ENCODE measurements at places on chromosomes 6 and 20.

- DNase-seq: no peak
Observed at GRCh38 chr6:1107578-1107977, 204.3 kb upstream of the FOXQ1 start.

DNA sequence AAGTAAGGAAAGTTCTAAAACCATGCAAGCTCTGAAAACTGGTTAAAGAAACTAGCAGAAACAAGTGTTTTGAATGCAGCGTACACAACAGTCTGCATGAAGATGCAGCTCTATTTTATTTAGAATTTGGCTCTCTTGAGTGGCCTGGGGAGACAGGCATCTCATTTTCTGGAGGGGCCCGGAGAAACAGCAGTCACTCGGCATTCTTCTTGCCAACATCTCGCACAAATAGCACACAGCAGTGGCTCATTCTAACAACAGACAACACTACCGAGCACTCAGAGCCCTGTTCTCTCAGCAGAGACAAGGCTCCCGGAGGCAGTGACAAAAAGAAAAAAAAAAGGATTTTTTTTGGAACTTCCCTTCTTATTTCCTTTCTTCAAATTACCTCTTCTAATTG is 108.5 kb upstream of the STMND1 start:
- DNase-seq: no peak

DNA sequence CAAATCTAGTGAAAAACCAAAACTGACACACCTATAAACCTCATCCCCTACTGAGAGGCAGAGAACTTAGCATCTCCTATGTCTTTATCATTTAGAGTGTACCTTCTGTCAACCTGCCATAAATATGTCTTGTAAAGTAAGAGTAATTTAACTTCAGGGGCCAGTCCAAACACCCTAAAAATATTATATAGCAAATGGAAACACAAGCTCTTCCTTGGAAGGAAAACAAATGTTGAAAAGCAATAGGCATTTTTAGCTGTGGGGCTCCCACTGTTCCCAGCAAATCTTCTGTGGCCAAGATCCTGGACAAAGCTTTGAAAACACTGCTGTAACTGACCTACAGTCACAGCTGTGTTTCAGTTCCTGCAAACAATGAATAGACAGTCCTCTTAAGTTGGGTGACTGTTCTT is 140.0 kb upstream of the RNF217 start:
- no peak for DNase-seq

- DNase-seq: no peak
Observed at GRCh38 chr6:50289366-50289765, 239.6 kb upstream of the DEFB112 start.

GRCh38 chr20:12728782-12729181 is 280.0 kb upstream of the SPTLC3 start:
- no peak for DNase-seq

DNA sequence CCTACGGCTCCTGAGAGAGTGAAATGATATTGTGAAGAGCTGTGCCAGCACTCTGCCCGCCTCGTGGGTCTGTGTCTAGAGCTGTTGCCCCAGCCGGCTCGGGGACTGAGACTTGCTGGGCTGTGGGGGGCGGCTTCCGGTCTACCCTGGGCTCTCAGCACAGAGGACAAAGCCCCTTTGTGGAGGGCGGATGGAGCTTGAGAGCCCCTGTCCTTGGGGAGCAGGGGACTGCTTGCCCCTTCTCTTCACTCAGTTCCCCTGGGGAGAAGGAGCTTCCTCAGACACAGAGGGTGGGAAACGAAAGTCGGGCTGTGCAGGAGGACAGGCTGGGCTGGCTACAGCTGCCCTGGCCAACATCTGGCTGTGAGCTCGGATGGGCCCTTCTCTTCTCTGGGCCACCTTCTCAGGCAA is 11.0 kb downstream of the SRC start:
- no peak for DNase-seq

DNA sequence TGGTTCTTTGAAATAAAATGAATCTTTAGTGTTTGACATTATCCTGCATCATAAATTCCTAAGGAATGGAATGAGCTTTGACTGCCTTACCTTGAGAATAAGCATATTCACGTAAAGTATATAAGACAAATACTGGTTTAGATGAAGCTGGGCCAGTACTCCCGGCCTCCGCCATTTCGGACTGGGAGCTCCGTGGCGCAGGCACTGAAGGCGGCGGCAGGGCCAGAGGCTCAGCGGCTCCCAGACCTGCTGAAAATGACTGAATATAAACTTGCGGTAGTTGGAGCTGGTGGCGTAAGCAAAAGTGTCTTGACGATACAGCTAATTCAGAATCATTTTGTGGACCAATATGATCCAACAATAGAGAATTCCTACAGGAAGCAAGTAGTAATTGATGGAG is 76.2 kb upstream of the FAM83B start:
- no peak for DNase-seq

- DNase-seq: no peak
Observed at GRCh38 chr6:159727717-159728445, 575 bp downstream of the WTAP start.

DNA sequence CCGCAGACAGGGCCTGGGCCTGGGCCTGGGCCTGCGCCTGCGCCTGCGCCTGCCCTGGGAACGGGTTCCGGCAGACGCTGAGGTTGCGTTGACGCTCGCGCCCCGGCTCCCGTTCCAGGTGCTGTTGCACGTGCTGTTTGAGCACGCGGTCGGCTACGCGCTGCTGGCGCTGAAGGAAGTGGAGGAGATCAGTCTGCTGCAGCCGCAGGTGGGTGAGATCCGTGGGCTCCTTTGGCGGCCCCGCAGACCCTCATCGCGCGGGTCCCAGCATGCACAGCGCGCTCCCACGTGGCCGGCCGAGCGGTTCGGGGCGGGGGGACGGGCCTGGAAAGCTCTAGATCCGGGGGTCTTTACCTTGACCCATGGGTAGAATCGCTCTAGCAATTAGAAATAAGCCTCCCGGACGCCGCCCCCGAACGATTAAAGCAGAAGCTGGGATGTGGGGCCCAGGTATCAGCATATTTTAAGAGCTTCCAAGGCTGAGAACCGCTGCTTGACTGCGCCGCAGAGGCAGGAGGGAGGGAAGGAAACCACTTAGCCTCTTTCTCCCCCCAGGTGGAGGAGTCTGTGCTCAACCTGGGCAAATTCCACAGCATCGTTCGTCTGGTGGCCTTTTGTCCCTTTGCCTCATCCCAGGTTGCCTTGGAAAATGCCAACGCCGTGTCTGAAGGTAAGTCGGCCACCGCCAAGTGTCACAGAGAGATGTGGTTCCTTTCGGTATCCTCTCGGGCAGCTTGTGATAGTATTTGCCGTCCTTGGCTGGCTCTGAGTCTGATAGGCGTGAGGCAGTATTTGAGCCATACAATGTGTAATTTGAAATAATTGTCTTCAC is 508 bp downstream of the NOP56 start:
- no peak for DNase-seq

DNA sequence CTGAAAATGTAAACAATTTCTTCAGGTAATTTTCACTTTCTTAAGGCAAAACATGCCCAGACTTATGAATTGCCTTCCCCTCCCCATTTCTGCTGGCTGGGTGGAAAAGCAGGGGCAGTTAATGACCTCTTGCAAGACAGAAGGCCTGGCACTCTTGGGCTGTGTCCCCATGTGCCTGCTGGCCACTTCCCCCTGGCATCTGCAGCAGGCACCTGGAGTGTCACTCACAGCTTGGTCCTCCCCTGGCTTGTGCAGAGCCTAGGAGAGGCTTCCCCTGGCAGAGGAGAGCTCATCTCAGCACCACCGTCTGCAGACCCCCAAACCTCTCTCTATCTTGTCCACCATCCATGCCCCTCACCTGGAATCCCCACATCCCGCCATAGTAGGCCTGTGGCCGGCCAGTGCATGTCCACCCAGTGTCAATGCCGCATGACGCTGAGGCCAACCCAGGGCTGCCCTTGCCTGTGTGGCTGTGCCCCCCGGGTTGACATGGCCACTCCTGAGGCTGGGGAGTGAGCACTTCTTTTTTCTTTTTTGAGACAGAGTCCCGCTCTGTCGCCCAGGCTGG is 83.5 kb upstream of the SLC22A23 start:
- DNase-seq: no peak

DNA sequence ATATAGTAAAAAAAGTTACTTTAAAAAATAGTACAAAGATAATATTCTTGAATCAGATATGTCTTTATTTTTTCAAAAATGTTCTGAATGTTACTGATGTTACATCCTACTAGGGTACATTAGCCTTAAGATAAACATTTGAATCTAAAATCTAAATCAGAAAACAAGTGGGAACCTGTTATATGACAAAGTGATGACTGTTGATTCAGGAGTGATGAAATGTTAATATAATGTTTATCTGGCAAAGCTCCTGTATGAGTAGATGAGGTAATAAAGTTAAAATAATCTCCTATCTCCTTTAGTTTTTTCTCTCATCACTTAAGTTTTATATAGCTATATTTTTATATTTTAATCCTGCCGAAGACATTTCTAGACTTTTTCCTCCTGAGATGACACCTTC is 4.2 kb downstream of the DOP1A start:
- no peak for DNase-seq

- no peak for DNase-seq
Observed at GRCh38 chr20:25992146-25992545, 295.5 kb upstream of the ZNF337 start.

DNA sequence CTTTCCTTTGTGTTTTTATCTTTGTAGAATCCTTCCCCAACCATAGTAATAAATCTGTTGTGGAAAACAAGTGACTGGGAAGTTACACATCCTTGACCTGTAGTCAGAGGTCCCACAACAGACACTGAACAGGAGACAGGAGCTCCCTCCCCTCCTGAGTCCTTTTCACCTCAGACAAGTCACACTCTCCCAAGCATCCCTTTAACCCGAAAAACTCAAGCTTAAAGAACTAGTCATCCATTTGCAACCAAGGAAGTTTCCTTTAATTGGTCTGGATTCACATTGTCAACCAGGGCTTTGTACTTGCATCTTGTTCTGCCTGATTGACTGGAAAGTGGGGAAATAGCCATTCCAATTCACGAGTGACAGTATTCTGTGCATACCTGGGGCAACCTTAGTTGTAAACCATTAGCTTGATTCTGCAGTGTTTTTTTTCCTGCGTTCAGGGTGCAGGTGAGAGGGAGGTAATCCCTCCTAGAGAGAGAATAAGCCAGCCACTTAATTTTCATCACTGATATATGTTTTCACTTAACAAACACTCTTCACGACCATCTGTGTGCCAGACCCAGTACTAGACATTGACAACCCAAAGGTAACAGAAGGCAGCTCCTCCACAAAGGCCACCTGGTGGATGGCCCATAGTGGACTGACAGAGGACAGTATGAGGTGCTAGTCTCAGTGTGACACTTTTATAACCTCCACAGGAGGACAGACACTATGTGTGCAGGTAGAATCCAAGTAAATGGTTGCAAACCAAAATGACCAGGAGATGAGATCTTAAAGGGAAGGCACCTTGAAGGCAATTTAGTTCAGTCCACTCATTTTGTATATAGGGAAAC is 112.4 kb downstream of the SLX4IP start:
- no peak for DNase-seq

DNA sequence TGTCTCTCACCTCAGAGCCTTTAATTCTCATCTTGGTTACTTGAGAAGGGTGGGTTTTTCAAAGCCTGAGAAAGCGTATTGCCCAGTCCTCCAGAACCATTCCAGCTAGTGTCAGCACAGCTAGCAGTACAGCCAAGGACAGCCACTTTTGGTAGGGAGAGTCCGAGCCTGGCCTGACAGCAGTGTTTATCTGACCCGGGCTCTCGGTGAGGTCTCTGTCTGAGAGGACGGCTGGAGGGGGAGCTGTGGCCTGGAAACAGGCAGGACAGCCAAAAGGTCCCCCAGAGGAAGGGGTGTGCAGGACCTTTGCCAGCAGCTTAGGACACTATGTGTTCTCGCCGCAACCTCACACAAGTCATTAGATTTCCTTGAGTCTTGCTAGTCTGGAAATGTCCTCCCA is 38.8 kb downstream of the LYRM2 start:
- DNase-seq: no peak

- DNase-seq: no peak
Observed at GRCh38 chr6:101114703-101115102, 233.6 kb upstream of the ASCC3 start.

DNA sequence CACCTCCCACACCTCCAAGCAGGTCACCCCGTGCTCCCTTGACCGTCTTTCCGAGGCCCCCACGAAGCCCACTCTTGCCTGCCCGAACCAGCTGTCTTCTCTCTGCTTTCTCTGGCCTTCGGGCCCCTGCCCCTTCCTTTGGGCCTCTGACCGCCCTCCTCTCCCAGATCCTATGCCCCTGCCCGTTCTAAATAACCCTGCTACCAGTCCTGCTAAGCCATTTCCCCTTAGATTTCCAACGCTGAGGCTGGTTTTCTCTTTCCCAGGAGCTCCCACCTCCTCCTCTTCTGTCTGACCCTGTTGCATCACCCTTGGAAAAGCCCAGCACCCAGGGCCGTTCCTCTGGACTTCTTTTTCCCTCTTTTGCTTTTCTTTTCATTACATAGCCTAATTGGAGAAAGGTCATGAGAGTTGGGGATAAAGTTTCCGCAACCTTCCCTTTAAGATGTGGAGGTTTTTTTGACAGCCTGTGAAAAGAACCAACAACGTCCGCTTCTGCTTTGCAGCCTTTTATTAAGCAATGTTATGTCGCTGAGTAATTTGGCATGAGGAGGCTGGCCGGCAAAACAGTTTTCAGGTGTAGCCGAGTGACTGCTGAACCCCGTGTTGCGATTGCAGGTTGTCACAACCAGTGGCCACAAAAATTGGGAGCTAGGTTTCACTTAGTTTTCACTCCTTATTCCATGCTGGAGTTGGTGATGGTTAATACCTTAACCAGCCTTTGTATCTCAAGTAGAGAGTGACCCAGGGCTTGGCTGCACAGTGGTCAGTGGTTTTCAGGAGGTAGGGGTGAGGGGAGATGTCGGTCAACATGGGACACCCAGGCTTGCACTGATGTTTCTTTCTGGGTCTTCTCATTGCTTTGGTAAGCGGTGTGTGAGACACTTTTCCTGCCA is 970 bp downstream of the BLTP3A start:
- no peak for DNase-seq

DNA sequence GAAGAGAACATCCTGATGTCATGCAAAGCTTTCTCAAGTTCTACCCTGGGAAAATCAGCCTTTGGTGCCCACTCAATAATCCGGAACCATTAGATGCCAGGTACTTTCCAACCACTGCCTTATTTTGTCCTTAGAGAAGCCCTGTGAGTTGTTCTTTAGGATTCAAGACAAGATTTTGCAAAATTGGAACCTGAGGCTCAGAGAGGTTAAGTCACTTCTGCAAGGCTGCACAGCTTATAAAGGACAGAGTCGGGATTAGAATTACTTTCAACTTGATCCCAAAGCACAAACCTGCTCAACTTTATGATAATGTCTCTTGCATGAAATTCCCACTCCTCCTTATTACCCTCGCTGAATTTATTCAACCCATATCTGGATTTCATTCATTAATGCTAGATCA is 287.2 kb downstream of the PTPRT start:
- DNase-seq: no peak
